ENCODE measurements at places on chromosomes 12 and 14. TPM values are rescaled to one million over a fixed set of nuclear protein-coding genes. Genes with fewer than 3 reads are reported as not detected.

Gene ADSS1
- 191 TPM for total RNA-seq

Gene NELL2
- not detected for total RNA-seq

Gene MAP1LC3B2
- total RNA-seq = 3.5 TPM

Gene HOXC11
- not detected for total RNA-seq

Gene CLEC6A
- not detected for total RNA-seq

GRCh38 chr12:121507984-121508383 is 72.8 kb downstream of the KDM2B start:
- no peak for DNase-seq

DNA sequence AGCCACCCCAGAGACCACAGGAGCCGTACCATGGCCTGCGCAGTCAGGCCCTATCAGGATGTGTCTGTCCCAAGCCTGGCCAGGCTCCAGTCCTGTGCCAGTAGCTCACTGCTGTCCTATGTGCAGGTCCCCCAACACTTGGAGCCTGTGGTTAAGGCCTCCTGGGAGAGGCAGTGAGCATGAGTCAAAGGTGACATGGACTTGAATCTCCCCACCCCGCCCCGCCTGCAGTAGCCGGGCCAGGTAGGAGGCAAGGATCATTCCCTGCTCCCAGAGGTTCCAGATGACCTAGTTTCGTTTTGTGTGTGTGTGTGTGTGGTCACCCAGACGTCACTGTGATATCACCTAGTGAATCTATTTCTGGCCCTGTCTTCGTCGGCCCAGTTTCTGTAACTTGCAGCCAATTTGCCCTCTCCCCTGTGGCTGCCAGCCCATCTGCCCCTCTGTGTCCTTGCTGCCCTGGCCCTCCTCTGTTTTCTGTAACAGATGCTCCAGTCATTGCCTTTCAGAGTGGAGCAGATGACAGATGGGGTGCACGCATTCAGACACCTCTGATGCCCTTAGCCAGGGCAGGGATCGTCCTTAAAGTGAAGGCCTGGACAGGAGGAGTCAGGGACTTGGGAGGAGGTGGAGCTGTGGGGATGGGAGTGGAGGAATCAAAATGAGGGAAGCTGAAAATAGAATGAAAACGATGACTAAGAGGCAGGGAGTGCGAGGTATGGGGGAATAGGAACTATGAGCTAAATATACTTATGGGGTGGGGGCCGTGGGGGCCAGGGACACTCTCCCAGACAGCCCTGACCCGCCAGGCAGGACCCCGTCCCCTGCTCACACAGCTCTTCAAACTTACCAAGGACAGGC is 37.4 kb downstream of the SLC6A12 start:
- DNase-seq = peak; percentile 60

- no peak for DNase-seq
Observed at GRCh38 chr12:11723993-11724392, 74.5 kb downstream of the ETV6 start.

DNA sequence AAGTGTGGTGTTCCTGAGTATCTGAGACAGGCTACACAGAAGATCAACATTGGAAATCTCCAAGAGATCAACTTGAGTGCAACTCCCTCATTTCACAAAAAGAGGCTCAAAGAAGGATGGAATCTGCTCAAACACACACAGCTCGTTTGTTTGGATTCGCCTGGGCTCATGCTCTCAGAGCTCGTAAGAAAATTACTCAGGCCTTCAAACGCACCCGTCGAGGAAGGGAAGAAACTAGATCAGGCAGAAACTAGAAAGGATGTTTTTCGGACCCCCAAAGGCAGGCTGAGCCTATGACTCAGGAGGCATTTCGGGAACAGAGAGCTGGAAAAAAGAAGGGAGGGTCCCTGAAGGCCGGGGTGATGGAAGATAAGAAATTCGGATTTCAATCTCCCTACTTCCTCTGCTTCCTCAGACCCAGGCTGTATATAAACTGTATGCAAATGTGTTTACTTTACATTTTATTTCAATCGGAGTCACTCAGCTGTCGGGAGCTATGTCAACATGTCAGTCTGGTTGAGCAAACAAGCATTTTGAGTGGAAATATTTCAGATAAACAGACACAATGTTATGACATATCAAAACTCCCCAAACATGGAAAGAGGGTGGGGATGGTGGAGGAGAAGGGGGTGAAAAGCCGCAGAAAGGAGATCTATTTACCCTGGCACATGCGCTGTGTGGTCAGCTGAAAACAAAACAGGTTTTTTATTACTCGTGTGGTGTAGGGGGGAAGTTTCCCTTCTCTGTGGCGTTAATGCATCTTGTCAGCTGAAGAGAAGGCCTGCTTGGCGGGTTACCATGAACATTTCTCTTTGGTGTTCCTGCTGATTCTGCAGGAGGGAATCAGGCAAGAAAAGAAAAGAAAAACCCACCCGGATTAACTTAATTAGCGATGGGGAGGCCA is 129.1 kb upstream of the TBX3 start:
- no peak for DNase-seq

- DNase-seq = no peak
Observed at GRCh38 chr12:31300341-31300740, 25.6 kb downstream of the SINHCAF start.

GRCh38 chr14:23252420-23253333 is 14.9 kb downstream of the RNF212B start:
- DNase-seq = no peak

- DNase-seq = no peak
Observed at GRCh38 chr12:62731055-62731820, 203.7 kb downstream of the PPM1H start.

DNA sequence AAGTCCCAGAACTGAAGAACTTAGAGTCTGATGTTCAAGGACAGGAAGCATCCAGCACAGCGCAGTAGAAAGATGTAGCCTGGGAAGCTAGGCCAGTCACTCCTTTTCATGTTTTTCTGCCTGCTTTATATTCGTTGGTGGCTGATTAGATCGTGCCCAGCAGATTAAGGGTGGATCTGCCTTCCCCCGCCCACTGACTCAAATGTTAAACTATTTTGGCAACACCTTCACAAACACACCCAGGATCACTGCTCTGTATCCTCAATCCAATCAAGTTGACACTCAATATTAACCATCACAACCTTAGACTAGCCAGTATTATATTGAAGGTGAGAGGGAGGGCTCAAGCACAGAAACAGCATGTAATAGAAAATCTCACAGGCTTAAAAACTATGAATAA is 222.9 kb downstream of the C12orf50 start:
- no peak for DNase-seq

GRCh38 chr12:120698665-120699064 is 11.6 kb upstream of the UNC119B start:
- peak; percentile 68 for DNase-seq

- no peak for DNase-seq
Observed at GRCh38 chr12:61974461-61974860, 285.7 kb upstream of the USP15 start.
